ENCODE measurements at places on chromosomes 1 and 21. TPM values are rescaled to one million over a fixed set of nuclear protein-coding genes. Genes with fewer than 3 reads are reported as not detected.

- no peak for DNase-seq
- no peaks in the 10 kb centered on the region for H3K36me3 ChIP-seq
- H3K27ac ChIP-seq = peak overlapping the region; percentile 58
- no peak overlapping the region for H3K4me3 ChIP-seq
- no peaks in the 10 kb centered on the region for H3K27me3 ChIP-seq
- H3K4me1 ChIP-seq = peaks cover 74% of the 10 kb centered on the region
These were observed 10.1 kb downstream of the NEK7 start for GRCh38 chr1:198166900-198167299.

DNA sequence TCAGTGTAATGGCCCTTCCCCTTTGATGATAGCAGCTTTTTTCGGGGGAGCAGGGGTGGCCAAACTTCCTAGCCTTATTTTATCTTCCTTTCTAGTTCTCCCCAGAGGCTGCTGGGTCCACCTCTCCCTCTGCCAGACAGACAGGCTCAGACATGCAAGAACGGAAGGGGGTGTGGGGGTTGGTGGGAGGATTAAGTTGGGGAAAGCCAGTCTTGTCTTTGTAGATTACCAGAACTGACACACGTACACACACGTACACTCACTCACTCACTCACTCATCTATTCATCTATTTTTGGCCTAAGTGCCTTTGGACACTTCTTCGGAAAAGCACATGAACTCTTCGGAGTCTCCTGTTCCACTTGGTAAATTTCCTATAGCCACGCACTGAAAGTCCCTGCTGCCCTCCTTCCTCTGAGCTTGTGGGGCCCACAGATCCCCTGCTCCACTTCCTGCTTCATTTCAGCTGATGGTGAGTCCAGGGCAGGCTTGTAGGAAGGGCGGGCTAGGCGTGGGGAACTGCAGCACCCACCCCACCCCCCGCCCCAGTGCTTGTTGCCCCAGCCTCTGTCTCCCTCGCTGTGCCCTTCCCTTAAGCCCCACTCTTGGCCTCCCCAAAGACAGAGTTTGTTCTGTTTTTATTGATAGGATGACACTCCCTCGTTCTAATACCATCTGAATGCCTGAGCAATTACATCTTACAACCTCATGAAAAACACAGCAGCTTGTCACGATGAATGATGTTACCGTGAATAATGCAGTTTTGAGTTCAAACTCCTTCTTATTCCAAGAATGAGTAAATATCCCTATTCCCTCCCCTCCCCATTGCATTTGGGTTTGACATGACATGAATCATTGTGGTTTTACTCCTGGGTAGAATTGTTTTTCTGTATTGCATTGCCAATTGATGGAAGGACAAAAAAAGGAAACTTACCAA is 60.7 kb upstream of the ATP5PO start:
- H3K27me3 ChIP-seq = no peaks in the 10 kb centered on the region
- peaks cover 4% of the 10 kb centered on the region for H3K4me1 ChIP-seq
- peak overlapping the region; percentile 76 for H3K27ac ChIP-seq
- peak overlapping the region; percentile 30 for H3K4me3 ChIP-seq
- no peak for DNase-seq

GRCh38 chr21:28268685-28269084 is 724.0 kb downstream of the LTN1 start:
- H3K4me3 ChIP-seq = no peak overlapping the region
- DNase-seq = no peak
- H3K36me3 ChIP-seq = no peaks in the 10 kb centered on the region

- H3K4me3 ChIP-seq = no peak overlapping the region
- H3K27me3 ChIP-seq = no peaks in the 10 kb centered on the region
- no peaks in the 10 kb centered on the region for H3K4me1 ChIP-seq
- no peak overlapping the region for H3K27ac ChIP-seq
- H3K36me3 ChIP-seq = no peaks in the 10 kb centered on the region
- no peak for DNase-seq
These were observed 18.1 kb upstream of the ZBTB8A start for GRCh38 chr1:32521165-32521564.

DNA sequence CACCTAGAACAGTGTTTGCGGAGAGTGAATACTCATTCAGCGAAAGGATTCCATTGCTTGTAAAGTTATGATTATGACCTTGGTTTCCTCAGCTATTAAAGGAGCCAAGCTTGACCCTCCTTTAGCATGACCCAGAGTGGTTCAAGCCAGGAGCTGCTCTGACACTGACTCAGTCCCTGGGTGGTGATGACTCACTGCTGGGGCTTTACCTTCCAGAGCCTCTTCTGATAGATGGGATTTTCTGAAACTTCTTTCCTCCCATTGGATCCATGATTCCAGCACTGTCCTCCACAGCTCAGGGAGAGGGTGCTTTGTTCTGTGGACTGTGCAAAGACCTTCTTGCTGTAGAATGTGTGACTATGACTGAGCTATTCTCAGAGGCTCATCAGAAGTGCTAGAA is 77.4 kb downstream of the S1PR1 start:
- no peak overlapping the region for H3K4me3 ChIP-seq
- peaks cover 4% of the 10 kb centered on the region for H3K4me1 ChIP-seq
- no peak overlapping the region for H3K27ac ChIP-seq
- no peaks in the 10 kb centered on the region for H3K36me3 ChIP-seq
- no peaks in the 10 kb centered on the region for H3K27me3 ChIP-seq
- no peak for DNase-seq

DNA sequence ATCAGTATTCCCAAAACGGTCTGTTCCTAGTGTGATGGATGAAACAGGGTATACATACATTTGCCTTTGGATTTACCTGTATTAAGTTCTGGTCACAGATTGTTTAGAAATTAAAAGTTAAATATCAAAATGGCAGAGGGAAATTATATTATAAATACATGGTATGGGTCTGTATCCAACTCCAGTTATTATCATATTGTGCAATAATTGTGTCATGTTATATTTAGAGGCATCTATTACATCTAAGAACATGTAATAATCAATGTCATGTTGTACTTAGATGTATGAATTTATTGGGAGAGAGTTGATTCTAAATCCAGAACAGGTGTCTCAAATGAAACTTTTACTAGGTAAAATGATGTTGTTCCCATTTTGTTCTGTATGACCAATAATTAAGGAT is 79.6 kb downstream of the SNX7 start:
- no peak overlapping the region for H3K27ac ChIP-seq
- no peak for DNase-seq
- no peak overlapping the region for H3K4me3 ChIP-seq
- H3K27me3 ChIP-seq = no peaks in the 10 kb centered on the region
- no peaks in the 10 kb centered on the region for H3K36me3 ChIP-seq

DNA sequence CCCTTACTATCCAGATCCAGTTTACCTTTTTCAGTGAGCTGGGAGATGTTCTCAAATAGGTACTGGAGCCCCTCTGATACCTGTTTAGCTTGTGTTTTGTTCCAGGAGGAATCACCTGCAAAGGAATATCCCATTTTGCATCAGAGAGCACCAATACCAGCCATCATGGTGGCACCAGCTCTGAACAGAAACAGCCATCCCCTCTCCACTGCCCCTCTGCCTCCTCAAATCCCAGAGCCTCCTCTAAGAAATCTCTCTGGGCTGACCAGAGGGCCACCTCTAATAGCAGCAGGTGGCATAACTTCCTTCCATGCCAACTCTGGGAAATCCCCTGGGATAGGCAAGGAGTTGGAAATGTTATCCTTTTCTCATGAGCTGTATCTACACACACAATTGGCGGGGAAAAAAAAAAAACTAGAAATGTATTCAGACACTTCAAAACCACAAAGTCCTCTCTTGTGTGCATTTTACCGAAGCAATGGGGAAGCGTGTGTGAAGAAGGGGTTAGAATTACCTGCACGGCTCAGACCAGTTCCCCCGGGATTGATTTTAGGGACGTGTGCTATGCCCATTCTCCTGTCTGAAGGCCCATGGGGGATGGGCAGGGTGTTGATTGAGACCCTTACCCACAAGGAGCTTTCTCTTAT is 2.4 kb downstream of the PGLYRP4 start:
- H3K36me3 ChIP-seq = no peaks in the 10 kb centered on the region
- DNase-seq = no peak
- H3K27me3 ChIP-seq = peaks cover 10% of the 10 kb centered on the region
- no peak overlapping the region for H3K27ac ChIP-seq
- no peak overlapping the region for H3K4me3 ChIP-seq

DNA sequence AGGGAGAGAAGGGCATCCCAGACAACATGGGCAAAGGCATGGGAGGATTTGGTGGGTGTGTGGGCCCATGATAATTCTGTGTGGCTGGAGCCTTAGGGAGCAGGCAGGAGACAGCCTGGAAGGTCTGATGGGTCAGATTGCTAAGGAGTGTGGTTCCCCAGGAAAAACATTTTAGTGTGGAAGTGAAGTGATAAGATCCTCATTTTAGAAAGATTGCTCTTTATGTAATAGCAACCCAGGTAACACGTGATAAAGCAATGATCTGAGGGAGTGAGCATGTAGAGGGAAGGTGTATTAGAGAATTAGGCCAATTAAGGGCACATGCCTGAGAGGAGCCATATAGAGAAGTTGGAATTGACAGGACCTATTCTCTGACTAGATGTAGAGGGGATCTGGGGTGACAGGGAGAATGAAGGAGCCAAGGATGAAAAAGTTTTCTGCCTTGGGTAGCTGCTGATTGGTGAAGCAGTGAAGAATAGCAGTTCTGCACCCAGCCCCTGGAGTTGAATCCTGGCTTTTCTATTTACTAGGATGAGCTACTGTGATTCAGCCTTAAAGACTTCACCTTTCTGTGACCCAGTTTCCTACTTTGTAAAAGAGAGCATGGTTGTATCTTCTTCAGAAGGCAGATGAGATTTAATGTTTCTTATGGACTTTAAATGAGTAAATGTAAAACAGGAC is 18.7 kb upstream of the SLAMF6 start:
- no peaks in the 10 kb centered on the region for H3K4me1 ChIP-seq
- no peak overlapping the region for H3K4me3 ChIP-seq
- DNase-seq = no peak
- H3K27me3 ChIP-seq = no peaks in the 10 kb centered on the region

DNA sequence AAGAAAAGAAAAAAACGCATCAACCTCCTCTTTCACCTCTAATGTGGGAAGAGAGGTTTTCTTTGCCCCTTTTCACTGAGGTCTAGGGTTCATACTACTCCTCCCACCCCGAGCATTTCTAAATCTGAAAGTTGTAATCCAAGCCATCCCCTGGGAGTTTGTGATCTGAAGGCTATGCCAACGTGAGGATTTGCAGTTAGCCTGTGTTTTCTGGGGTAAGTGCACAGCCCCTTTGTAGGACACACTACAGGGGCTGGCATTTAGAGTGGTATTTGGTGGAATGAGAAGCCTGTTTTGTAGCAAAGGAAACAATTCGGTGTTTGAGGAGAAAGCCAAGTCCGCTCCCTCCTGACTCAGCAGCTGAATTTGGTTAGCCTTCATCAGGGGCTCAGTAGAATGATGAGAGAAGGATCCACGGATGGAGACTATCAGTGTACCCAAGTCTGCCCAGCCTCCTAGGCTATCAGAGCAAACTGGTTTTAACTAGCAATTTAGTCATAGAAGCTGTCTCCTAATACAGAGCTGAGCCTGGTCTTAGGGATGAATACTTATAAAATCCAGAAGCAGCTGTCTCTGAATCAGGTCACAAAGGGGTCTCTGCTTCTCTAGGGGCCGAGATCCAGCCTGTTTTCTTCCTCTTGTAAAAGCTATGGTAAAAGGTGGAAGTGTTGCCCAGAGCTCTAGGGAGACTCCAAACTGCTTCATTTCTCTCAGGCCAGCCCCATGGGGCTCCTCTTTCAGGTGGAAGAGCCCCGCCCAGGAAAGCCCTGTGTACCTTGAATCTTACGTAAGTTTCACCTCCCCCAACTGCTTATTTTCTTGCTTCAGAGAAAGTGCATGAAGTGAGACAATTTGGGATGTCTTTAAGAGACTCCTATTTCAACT is 2.1 kb downstream of the PCP4L1 start:
- no peak overlapping the region for H3K4me3 ChIP-seq
- no peaks in the 10 kb centered on the region for H3K36me3 ChIP-seq
- DNase-seq = no peak
- no peak overlapping the region for H3K27ac ChIP-seq
- peaks cover 6% of the 10 kb centered on the region for H3K4me1 ChIP-seq

DNA sequence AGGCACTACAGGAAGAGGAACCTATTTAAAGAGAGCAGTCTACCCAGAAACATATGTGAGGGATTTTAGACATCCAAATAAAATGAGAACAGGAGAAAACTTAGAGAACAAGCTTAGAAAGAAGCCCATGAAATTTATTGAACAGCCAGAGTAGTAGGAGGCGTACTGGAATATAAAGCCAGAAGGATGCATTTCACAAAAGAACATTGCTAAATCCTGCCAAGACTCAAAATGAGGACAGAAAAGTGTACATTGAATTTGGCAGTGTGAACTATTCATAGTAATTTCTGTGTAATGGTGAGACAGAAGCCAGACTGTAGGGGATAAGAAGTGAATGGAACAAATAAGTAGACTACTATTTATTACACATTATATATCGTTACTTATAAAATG is 22.5 kb downstream of the CEPT1 start:
- no peak for DNase-seq
- peaks cover 18% of the 10 kb centered on the region for H3K4me1 ChIP-seq
- peaks cover 86% of the 10 kb centered on the region for H3K36me3 ChIP-seq
- H3K27me3 ChIP-seq = no peaks in the 10 kb centered on the region
- H3K27ac ChIP-seq = no peak overlapping the region

GRCh38 chr1:73593364-73593763 is 604.6 kb downstream of the LRRIQ3 start:
- no peak overlapping the region for H3K4me3 ChIP-seq
- DNase-seq = no peak
- no peak overlapping the region for H3K27ac ChIP-seq
- no peaks in the 10 kb centered on the region for H3K4me1 ChIP-seq
- H3K36me3 ChIP-seq = no peaks in the 10 kb centered on the region
- H3K27me3 ChIP-seq = no peaks in the 10 kb centered on the region

DNA sequence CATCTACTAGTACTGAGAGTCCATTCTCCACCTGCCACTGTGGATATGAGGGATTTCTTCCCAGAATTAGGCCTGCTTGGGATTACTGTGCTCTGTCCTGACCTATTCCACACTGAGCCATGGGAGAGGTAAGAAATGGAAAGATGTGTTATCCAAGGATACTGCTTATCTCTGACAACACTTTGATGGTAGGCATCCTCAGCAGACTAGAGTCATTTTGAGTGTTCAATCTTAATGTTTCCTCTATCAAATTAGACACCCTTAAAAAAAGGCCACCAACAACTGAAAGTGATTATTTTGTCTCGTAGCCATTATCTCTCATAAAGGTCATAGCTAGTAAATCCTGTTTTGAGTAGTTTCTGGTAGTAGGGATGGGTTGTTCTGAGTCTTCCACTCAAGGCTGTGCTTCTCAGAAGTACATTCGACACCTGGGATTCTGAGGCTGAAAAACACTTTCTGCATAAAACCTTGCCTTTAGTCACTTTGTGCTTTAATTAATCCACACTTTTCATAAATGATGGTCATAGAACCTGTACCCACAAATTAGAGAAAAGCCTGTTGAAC is 8.8 kb downstream of the ATPAF1 start:
- DNase-seq = no peak
- H3K4me1 ChIP-seq = no peaks in the 10 kb centered on the region
- no peak overlapping the region for H3K27ac ChIP-seq
- H3K4me3 ChIP-seq = no peak overlapping the region
- H3K27me3 ChIP-seq = no peaks in the 10 kb centered on the region

- no peak overlapping the region for H3K4me3 ChIP-seq
- no peak overlapping the region for H3K27ac ChIP-seq
- peaks cover 52% of the 10 kb centered on the region for H3K27me3 ChIP-seq
- H3K36me3 ChIP-seq = no peaks in the 10 kb centered on the region
- DNase-seq = no peak
These were observed 8.1 kb upstream of the ETV3L start for GRCh38 chr1:157107702-157108101.

The FCRL1 gene
- 0.04 TPM for polyA plus RNA-seq

The LINGO4 gene
- 0.11 TPM for polyA plus RNA-seq

The FBXO42 gene
- polyA plus RNA-seq = 18.8 TPM

The SYPL2 gene
- 36.3 TPM for polyA plus RNA-seq

The NES gene
- 160 TPM for polyA plus RNA-seq

The DENND2C gene
- 2.1 TPM for polyA plus RNA-seq

The SELE gene
- 2.4 TPM for polyA plus RNA-seq
